ENCODE measurements at places on chromosomes 12 and 14.

GRCh38 chr14:64197996-64198395, 96.2 kb downstream of the ESR2 start:
- no peak for DNase-seq

- no peak for DNase-seq
Observed at GRCh38 chr12:133234971-133235370, 706 bp downstream of the ANHX start.

DNA sequence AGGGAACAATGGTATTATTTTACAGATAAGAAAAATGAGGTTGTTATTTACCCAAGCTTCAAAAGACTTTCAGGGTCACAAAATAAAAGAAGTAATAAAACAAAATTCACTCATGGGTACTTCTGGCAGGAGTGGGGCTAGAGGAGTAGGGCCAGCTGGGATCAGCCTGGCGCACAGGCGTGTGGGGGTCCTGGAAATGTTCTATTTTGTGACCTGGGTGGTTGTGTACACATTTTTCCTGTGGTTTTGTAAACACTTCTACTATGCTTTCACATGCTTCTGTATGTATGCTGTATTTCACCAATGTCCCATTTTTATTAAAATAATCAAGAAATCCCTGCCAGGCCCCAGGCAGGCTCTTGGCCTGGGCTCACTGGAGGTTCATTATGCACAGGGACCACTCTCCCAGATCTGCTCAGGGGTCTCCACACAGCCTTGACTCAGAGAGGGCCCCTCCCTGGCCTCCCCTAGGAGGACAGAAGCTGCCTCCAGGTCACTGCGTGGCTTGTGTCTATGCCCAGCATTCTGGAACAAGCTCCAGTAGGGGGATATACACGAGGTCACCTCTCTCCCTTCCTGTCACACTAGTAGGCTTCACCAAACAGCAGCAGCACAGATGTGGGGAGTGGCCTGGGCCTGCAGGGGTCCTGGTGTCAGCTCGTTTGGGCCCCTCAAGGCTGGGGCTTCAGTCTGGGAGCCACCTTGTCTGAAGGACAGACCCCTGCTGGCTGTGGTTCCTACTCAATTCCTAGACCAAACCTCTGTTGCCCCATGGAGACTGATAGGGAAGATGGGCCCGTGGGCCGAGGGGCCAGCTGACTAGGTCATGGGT, 37.8 kb downstream of the ANAPC7 start:
- DNase-seq: no peak

- DNase-seq: no peak
Observed at GRCh38 chr14:91234791-91235114, 9.8 kb downstream of the GPR68 start.

GRCh38 chr12:130220706-130221100, 58.4 kb downstream of the FZD10 start:
- DNase-seq: no peak

DNA sequence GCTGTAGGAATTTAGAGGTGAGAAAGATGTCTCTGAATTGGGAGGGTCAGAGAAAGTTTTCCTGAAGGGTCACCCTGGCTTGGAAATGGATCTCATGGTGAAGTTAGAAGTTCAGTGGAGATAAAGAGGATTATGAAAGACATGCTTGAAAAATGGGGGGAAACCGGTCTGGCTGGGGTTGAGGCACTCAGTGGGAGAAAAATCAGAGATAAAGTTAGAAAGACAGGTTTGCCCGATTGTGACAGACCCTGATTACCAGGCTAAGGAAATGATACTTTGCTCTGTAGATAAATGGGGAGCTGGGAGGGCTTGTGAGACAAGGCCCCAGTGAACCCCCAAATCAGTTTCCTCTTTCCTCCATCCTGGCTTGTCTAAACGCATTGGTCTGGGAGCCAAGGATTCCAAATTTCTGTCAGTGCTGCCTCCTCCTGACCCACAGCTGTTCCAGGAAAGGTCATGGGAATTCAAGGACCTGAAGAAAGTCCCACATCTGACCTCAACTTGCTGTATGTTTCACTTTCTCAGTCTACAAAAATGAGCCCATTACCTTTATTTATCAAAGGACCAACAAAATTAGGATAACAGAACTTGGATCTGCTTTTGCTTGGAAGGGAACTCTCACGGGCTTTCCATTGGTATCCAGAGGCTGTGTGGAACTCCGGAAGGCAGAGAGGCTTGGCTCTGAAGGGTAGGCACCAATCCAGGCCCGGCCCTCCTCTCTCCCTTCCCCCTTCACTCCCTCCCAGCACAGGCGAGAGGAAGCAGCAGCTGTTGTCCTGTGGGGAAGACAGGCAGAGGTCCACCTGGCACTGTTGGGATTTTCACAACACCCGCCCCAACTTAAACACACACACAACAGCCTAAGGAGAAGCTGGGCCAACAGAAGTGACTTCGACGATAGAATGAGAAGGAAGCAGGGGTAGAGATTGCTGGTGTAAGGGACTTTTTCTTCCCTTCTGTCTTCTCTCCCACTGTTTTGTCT, 3.4 kb upstream of the RNASE7 start:
- DNase-seq: no peak

- DNase-seq: no peak
Observed at GRCh38 chr12:88805692-88806091, 225.4 kb upstream of the KITLG start.

Data from T1000 (cell line).